ENCODE measurements at places on chromosomes 13 and 19.

- DNase-seq, result no peak
Measured at GRCh38 chr13:30702006-30702405, 33.3 kb upstream of the ALOX5AP start.

DNA sequence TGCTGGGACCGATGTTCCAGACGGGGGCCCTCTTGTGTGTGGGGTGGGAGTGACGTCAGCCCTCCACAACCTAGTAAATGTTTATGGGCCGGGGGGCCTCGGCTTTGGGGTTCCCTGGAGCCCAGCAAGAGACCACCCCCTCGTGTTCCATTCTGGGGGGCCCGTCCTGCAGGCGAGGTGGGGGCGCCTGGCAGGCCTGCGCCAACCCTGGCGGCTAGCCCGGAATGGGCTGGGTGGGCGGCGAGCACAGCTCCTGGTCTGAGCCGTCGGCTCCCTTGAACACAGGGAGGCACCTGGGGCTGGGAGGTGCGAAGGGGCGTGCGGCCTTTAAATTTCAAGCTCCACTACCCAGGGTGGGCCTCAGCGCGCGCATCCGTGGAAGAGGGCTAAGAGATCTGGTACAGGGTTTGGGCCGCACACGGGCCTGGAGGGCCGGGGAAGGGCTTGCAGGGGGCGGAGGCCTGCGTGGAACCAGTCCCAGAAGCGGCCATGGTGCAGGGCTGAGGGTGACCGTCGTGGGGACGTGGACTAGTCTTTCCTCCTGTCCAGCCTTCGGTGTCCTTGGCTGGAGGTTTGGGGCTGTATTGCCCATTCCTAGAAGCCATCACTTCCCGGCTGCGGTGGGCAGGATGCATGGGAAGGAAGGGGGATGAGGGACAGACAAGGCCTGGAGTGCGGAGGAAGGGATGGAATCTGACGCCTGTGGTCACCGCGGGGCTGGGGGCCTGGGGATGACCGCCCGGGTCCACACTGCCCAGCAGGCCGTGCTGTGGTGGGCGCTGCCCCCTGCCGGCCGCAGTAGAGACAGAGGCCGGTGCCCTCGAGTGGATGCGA is 11.4 kb downstream of the NDUFA11 start:
- DNase-seq, result peak; percentile 34

- DNase-seq, result peak; percentile 20
Measured at GRCh38 chr19:52138278-52138982, 1.3 kb downstream of the ZNF616 start.

DNA sequence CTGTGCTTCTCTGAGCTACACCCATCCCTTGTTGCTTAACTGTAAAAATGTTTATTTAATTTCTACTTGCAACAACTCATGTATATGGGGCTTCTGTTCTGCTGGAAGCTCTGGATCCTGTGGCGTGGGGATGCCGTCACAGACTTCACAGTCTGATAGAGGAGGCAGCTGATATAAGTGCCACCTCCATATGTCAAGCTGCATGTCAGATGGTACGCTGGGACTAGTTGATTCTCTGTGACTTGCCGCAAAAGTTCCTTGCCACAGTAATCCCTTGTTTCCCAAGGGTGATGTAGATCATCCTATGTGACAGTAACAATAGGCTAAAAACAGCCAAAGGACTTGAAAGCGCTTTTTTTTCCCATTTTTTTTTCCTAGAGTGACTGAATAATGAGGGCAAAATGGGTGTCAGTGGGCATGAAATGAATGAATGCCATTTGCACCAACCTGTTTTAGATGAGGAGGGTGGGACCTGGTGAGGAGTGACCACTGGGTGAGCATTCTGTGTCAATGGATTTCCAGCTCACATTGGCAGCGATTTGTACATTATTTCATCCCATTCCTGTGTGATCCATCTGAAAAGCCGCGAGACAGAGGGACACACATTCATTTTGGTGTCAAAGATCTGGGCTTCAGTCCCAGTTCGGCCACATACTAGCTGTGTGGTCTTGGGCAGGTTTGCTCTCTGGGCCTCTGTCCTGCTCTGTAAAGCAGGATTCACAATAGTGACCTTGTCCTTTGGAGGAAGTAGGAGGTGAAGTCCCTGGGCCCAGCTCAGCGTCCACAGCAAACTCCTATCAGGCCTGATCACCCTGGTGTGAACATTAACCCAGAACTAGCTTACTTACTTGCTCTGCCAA is 88.9 kb upstream of the RNF113B start:
- DNase-seq, result no peak

GRCh38 chr19:51462276-51462675 is 4.0 kb upstream of the SIGLEC8 start:
- DNase-seq, result no peak

- no peak for DNase-seq
Measured at GRCh38 chr13:23354520-23354919, 79.0 kb downstream of the SACS start.

DNA sequence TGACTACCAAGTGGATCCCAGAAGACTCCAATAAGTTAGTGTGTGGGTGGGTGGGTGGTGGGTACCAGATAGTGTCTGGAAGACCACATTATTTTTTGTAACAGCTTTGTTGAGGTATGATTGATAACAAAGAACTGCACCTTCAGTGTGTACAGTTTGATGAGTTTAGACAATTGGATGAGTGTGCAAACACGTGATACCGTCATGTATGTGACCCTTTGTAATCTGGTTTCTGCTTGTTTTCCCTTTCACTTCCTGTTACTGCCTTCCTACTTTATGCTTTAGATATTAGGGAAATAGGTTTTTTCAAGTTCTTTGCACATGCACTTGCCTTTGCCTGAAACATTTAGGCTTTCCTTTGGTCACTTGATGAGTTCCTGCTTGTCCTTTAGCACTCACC is 8.5 kb downstream of the RPL21 start:
- peak; percentile 23 for DNase-seq

DNA sequence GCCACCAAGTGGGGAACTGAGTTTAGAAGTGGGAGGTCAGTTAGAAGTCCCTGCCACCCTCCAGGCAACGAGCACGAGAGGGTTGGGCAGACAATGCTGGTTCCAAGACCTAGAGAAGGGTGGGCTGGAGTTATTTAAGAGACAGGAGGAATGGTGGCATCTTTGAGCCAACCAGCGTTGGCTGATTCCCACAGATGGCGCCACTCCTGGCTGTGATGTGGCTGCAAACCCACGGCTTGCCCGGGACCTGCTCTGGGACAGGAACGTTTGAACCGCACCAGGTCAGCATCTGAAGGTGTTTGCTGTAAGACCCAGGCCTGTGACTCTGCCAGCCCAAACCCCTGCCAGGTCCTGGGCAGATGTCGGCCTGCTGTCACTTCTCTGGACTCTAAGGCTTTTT is 42.8 kb downstream of the BICRA start:
- no peak for DNase-seq

- no peak for DNase-seq
Measured at GRCh38 chr13:98917116-98917515, 60.7 kb downstream of the DOCK9 start.

GRCh38 chr13:42363941-42364612 is 92.1 kb downstream of the AKAP11 start:
- DNase-seq, result peak; percentile 70

- DNase-seq, result no peak
Measured at GRCh38 chr13:111123221-111123620, 8.1 kb downstream of the ARHGEF7 start.

DNA sequence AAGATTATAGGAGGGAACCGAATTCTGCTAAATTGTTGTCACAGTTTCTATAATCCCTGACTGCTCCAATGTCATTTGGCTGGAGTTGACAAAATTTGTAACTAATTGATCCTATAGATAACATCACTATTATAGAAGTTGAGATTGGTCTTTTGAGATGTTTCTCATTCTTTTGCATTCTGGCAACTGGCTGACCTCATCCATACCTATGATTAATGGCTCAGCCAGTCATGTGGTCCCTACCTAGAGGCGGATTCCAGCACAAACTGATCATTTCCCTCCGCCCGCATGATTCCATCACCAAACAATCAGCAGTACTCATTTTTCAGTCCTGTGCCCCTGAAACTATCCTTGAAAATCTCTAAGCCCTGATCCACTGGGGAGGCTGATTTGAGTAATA is 4.2 kb downstream of the PSG2 start:
- DNase-seq, result peak; percentile 74

DNA sequence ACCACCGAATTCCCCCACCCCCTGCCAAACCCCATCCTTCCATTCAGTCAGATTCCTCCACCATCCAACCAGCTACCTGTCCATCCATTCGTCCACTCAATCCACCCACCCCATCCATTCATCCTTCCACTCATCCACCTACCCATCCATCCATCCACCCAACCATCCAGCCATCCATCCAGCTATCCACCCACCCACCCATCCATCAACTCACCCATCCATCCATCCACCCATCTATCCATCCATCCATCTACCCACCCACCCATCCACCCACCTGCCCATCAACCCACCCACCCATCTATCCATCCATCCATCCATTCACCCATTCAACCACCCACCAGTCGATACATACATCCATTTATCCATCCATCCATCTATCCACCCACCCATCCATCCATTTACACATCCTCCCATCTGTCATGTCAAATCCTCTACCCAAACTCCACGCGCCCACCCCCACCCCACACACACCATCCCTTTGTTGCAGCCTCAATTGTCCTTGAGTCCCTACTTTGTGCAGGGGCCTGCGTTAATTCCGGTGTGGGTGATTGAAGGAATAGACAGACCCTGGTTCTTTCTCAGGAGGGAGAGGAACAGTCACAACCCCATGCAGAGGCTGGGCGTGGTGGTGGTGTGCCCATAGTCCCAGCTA is 5.3 kb upstream of the SLC5A5 start:
- no peak for DNase-seq

DNA sequence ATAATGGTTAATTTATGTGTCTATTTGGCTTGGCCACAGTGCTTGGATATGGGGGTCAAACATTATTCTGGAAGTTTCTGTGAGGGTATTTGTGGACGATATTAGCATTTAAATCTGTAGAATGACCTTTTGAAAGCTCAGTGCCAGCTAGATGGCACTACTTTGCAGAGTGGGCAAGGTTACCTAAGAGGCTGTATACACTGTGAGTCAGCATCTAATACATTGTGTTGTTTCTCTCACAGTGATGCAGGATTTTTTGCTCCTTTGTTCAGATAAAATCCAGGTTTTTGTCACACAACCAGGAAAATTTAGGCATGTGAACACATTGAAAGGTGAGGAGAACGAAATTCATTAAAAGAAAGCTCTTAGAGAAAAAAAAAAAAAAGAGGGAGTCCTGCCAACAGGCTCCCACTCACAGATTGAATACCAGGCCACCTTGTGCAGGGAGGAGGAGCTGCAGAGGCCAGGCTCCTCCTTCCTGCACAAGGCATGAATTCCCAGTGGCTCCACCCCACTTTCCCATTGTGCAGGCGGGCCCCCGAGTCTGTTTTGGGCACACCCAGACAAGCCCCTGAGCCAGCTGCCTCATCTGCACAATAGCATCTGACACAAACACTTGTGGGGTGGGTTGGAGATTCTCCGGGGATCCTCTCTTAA is 551.0 kb upstream of the ATXN8OS start:
- DNase-seq, result no peak

- DNase-seq, result peak; percentile 5
Measured at GRCh38 chr19:2782329-2782935, 641 bp downstream of the SGTA start.

GRCh38 chr13:57629821-57630235 is 1.7 kb upstream of the PCDH17 start:
- peak; percentile 76 for DNase-seq

DNA sequence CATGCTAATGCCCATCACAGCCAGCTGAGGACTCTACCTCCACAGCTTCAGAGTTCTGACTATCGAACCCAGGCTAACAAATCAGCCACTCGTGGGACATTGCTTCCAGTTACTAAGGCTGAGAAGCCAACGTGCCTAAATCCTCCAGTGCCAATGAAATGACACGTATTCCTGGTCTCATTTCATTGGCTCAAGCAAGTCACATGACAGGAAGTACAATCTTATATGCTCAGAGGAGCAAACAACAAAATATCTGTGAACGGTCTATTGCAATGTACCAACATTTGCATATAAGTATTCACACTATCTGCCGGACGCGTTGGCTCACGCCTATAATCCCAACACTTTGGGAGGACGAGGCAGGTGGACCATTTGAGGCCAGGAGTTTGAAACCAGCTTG is 12.8 kb upstream of the IZUMO2 start:
- no peak for DNase-seq

- DNase-seq, result peak; percentile 72
Measured at GRCh38 chr13:25752957-25753551, 298.8 kb downstream of the SHISA2 start.

- DNase-seq, result no peak
Measured at GRCh38 chr13:30874561-30874960, 31.5 kb upstream of the MEDAG start.

- no peak for DNase-seq
Measured at GRCh38 chr13:112752211-112752610, 62.4 kb downstream of the ATP11A start.

GRCh38 chr13:21894091-21894490 is 223.2 kb downstream of the FGF9 start:
- no peak for DNase-seq

DNA sequence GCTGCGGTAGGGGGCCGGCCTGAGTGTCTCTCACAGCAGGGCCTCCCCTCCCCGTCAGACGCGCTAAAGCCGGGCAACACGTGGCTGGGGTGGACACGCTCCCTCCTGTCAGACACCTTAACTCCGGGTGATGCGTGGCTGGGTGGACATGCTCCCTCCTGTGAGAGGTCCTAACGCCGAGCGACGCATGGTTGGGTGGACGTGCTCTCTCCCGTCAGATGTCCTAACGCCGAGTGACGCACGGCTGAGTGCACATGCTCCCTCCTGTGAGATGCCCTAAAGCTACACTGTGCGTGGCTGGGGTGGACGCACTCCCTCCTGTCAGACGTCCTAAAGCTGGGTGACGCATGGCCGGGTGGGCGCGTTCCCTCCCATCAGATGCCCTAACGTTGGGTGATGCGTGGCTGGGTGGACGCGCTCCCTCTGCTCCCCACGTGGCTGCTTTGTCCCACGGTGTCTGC is 126.1 kb upstream of the MCF2L start:
- DNase-seq, result no peak

DNA sequence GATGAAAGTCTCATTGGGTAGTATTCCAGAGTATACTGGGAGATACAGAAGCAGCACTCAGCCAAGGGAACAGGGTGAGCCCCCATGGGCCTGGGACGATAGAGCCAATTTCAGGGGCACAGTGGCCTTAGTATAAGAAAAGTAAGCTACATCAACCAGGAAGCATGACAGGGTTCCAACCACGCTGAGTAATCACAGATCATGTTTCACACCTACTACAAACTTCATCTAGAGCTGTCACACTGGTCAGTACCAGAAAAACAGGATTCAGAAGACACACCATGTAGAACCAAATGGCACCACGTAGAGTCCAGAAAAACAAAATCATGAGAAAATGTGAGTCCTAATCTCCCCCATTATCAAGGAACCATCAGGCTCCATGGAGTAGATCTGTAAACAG is 1292.4 kb upstream of the MIR17HG start:
- DNase-seq, result peak; percentile 14

DNA sequence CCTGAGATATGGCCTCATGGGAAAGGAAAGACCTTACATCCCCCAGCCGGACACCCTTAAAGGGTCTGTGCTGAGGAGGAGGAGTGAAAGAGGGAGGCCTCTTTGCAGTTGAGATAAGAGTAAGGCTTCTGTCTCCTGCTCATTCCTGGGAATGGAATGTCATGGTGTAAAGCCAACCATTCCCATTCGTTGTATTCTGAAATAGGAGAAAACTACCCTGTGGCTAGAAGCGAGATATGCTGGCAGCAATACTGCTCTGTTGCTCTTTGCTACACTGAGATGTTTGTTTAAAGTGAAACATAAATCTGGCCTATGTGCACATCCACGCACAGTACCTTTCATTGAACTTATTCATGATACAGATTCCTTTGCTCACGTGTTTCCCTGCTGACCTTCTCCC is 783 bp upstream of the ZNF587B start:
- no peak for DNase-seq
